ENCODE measurements at places on chromosomes 7 and 10. TPM values are rescaled to one million over a fixed set of nuclear protein-coding genes. Genes with fewer than 3 reads are reported as not detected.

ELN gene
- 1.3 TPM for polyA plus RNA-seq

GNG11 gene
- polyA plus RNA-seq: 16.8 TPM

CDC14C gene
- polyA plus RNA-seq: 0.03 TPM

PVRIG gene
- 1.0 TPM for polyA plus RNA-seq

ITGB8 gene
- 0.45 TPM for polyA plus RNA-seq

ASIC3 gene
- polyA plus RNA-seq: 10.7 TPM

RSPH10B gene
- polyA plus RNA-seq: 0.07 TPM

RADIL gene
- 3.2 TPM for polyA plus RNA-seq

BHLHA15 gene
- not detected for polyA plus RNA-seq

TDRD1 gene
- polyA plus RNA-seq: not detected

GPR26 gene
- not detected for polyA plus RNA-seq

C10orf120 gene
- polyA plus RNA-seq: not detected

CFAP58 gene
- polyA plus RNA-seq: not detected

APBB1IP gene
- polyA plus RNA-seq: 4.6 TPM

GRID1 gene
- polyA plus RNA-seq: 1.1 TPM

TMEM184A gene
- 55.0 TPM for polyA plus RNA-seq

VAX1 gene
- not detected for polyA plus RNA-seq

FGF8 gene
- not detected for polyA plus RNA-seq

CYP3A7 gene
- polyA plus RNA-seq: 1.3 TPM

ASZ1 gene
- polyA plus RNA-seq: not detected

PAX2 gene
- 0.09 TPM for polyA plus RNA-seq

EPO gene
- 0.04 TPM for polyA plus RNA-seq

LRRN3 gene
- polyA plus RNA-seq: 2.0 TPM

GATA3 gene
- polyA plus RNA-seq: 0.81 TPM

WBP1L gene
- 15.2 TPM for polyA plus RNA-seq

CCDC7 gene
- 0.89 TPM for polyA plus RNA-seq

TCAF2 gene
- polyA plus RNA-seq: 0.83 TPM

ODAD2 gene
- not detected for polyA plus RNA-seq

Measured in small intestine (tissue), 16 donors.